BJ (cell line): ENCODE measurements at places on chromosomes 16 and 17.

GRCh38 chr16:11171448-11171709, 84.6 kb downstream of the SOCS1 start:
- DNase-seq, result no peak

DNA sequence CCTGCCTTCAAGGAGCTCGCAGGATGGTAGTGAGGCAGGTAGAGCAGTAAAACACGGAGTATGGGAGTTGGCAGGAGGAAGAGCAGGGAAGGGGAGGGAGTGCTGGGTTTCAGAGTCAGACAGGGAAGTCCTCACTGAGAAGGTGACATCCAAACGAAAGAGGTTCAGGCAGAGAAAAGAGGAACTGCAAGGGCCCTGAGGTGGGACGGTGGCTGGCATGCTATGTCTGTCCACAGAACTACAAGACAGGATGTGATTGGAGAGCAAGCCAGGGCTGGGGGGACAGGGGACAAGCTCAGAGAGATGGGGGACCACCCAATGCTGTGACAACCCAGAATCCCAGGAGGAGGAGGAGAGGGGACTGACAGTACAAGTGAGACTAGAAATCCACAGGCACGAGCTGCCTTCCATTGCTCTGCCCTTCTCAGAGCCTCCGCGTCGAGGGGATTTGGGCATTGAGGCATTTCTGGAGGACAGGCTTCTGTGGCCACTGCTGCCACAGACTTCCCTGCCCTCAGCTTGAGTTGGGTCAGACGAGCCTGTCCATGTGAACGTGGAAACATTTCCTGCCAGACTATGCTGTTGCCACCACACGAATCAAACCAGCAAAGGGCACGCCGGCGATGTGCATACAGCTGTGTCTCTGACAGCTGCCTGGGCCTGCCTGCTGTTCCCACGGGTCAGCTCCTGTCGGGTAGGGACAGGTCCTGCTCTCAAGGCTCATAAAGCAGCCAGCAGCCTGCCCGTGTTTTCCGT, 100.1 kb downstream of the RAB11FIP4 start:
- no peak for DNase-seq

GRCh38 chr16:71407731-71408130, 34.1 kb downstream of the TLE7 start:
- DNase-seq, result no peak

GRCh38 chr17:63609816-63610573, 9.3 kb downstream of the TACO1 start:
- DNase-seq, result no peak

DNA sequence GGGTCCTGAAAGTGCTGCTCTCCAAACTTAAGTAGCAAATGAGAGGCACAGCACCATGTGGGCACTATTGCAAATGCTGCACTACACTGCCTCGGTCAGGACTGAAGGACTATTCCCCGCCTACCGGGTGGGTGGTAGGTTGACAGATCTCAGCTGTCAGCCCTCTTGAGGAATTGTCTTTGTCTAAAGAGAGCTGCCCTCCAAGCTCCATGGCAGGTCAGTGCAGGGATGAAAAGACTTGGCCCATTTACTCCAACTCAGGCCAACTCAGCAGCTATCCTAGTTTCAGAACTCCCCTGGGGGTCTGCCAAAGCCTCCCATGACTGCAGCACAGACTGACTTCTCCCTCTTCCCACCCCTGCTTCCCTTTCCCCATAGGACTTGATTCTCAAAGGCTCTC, 3.4 kb upstream of the PDZD9 start:
- no peak for DNase-seq

DNA sequence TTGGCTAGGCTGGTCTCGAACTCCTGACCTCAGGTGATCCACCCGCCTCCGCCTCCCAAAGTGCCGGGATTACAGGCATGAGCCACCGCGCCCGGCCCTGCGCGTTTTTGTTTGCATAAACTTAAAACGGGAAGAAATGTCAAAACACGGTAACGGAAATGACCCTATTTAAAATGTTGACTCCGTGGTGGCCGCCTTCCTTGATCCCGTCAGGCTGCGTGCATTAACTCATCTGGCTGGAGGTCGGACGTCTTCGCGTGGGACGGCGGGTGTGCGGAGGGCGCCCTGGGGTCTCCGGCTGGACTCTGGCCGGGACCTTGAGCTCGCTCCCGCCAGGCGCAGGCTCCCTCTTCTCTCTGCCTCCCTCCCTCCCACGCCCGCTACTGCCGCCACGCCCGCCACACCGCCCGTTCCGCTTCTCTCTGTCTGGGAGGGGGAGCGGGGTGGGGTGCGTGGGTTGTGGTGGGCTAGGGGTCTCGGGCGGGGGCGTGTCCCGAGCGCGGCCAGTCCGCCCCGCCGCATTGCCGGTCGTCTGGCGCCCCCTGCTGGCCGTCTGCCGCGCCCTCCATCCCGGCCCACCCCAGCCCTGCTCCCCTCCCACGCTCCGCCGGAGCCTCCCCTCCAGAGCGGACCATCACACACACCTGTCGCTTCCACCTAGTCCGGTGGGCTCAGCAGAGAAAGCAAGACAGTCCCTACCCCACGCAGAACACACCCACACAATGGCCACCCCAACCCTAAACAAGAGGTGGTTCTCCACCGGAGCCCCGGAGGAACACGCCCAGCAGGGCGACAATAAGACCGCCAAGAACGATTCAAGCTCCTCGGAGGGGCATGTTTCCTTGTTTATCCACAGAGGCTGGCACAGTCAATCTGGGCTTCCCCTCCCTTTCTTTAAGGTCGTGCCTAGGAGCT, 1.2 kb upstream of the CCDC42 start:
- DNase-seq, result no peak

DNA sequence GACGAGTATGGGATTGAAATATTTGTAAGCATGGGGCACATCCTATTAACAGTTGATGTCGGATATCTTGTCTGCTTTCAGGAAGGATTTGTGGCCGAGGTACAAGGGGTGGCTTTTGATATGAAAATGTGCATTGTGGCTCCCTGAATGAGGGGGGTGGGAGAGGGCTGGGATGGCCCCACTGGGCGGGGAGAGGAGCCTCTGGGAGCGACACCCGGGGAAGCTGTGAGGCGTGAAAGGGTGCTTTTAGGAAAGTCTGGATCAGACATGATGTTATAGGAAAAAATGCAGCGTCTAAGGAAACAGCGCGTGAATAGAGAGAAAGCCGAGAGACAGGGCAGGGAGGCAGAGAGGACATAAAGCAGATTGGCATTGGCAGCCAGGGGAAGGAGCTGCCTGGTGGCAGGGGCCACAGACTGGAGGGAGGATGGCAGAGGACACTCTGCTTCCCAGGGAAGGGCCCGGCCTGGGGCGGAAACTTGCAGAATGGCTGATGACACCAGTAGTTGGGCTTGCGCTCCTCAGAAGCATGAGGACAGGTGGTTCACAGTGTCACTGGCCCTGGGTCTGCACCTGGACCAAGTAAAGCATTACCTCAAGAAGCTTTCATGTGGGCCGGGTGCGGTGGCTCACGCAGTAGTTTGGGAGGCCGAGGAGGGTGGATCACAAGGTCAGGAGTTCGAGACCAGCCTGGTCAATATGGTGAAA, 95.7 kb downstream of the NTN1 start:
- no peak for DNase-seq

DNA sequence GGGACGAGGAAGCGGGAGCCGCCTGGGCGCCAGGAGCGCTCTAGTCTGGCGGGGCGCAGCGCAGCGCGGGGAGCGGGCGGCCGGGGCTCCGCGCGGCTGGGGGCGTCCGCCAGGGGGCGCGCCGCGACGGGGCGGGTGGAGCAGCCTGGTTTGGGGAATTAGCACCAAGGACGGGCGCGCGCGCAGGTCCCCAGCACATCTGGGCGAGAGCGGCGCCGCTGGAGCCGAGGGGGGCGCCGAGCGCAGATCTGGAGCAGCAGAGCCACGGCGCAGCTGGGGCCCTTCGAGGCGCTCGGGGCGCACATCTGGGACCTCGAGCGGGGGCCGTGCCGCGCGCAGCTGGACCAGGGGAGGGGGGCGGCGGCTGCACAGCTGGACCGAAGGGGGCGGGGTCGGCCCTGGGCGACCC, at the start of gene NXPH3:
TSS of gene NXPH3 (plus strand) at position 193 of the 409 bp plus-strand sequence. CDS start 349 bp downstream, outside the sequence.
- DNase-seq, result no peak

- DNase-seq, result no peak
Measured at GRCh38 chr17:50425682-50426471, at the start of gene ACSF2. TSS of gene ACSF2 (plus strand) at chr17:50426218. CDS start at chr17:50426262, 44 bp downstream.

- no peak for DNase-seq
Measured at GRCh38 chr16:73304008-73304774, 256.3 kb upstream of the ZFHX3 start.

- no peak for DNase-seq
Measured at GRCh38 chr16:31873556-31874365, at the start of gene ZNF267. TSS of gene ZNF267 (plus strand) at chr16:31873807. CDS start at chr16:31873967, 160 bp downstream.

DNA sequence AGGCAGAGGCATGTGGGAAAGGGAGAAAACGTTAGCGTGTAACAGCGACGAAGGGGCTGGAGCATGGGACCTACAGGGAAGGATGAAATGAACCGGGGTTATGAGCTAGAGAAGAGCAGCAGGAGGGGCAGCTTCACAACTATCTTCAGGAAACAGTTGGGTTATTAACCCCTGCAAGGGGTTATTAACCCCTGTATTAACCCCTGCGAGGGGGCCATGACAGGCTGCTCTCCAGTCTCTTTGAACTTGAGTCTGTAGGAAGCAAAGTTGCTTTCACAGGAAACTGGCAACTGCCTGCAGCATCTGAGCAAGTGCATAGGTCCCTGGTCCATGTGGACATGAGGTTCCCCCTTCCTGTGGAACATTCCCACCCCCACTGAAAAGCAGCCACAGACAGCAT, 119.2 kb upstream of the CRHR1 start:
- no peak for DNase-seq

GRCh38 chr16:75267631-75268264, 16.3 kb upstream of the BCAR1 start:
- DNase-seq, result no peak

DNA sequence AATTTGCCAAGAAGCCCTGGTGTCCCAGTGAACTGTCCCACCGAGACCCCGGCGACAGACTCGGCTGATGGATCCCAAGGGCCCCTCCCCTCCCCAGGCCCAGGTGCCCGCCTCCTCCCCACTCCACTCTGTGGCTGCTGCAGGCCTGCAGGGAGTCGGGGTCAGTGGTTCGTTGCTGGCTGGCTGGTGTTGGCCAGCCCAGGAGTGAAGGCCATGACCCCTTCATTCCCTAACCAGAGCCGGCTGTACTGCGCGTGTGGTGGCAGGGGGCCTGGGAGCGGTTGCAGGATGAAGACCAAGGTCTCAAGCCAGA, 9.2 kb upstream of the TBX2 start:
- DNase-seq, result no peak

GRCh38 chr17:66347661-66348514, 45.5 kb downstream of the PRKCA start:
- DNase-seq, result no peak

DNA sequence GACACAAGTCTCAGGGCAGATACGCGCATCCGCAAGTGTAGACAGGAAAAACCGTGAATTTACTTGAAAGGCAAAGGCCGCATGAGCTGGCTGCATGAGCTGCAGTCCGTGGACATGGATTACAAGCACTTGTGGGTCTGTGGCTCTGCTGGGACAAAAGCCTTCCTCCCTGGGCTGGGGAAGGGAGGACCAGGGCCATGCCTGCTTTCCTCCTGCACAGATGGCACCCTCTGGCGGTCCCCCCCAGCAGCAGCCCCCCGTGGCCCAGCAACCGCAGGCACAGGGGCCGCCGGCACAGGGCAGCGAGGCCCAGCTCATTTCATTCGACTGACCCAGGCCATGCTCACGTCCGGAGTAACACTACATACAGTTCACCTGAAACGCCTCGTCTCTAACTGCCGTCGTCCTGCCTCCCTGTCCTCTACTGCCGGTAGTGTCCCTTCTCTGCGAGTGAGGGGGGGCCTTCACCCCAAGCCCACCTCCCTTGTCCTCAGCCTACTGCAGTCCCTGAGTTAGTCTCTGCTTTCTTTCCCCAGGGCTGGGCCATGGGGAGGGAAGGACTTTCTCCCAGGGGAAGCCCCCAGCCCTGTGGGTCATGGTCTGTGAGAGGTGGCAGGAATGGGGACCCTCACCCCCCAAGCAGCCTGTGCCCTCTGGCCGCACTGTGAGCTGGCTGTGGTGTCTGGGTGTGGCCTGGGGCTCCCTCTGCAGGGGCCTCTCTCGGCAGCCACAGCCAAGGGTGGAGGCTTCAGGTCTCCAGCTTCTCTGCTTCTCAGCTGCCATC, 1.7 kb upstream of the MRPL12 start:
- DNase-seq, result no peak

- no peak for DNase-seq
Measured at GRCh38 chr17:75240394-75241142, 20.8 kb downstream of the GGA3 start.

DNA sequence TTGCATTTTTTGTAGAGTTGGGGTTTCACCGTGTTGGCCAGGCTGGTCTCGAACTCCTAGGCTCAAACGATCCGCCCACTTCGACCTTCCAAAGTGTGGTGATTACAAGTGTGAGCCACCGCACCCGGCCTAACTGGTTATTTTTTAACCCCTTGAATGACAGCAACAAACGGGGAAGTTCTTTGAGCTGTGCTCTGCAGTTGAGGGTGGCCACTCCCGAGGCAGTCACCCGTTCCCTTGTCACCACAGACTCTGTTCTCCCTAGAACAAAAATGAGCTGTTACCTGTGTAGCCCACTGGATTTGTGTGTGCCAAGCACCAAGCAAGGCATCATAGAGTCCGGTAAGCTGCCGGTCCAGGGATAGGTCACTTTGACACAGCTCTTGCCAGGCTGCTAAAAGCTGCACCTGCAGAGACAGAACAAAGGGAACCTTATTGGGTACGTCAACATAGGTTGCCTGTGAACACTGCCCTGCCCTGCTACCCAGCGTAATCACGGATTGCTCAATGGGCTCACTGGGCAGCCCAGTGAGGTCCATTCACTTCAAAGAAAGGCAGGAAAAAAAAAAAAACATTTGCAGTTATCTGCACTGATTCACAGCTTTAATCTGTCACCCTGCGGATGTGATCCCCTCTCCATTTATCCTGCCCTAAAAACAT, 19.6 kb downstream of the COG7 start:
- no peak for DNase-seq

- no peak for DNase-seq
Measured at GRCh38 chr16:48294724-48295123, 47.4 kb upstream of the ABCC11 start.

- no peak for DNase-seq
Measured at GRCh38 chr17:7436556-7437368, 1.5 kb downstream of the TMEM102 start.

- DNase-seq, result no peak
Measured at GRCh38 chr17:33968350-33969044, 286.6 kb upstream of the CCL2 start.

DNA sequence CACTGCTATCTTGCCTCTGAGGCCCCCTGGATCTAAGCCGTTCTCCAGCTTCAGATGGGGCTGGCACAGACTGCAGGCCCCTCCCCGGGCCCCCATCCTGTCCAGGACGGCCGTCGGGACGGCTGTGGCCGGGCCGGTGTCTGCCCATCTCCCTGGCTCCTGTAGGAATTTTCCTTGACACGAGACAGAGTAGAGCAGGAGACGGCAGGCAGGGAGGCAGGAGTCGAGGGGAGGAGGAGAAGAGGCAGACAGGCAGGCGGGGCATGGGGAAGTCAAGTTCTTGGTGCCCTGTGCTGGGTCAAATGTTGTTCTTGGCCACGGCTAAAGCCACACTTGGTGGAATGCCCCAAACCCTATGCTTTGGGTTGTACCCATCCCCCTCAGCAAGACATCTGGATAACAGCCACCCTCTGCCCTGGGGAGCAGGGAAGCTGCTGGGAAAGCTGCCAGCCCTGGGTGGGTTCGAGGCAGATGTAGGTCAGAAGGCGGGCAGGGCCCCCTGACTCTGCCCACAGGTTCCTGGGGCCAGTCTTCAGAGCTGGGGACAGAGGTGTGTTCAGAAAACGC, 4.0 kb downstream of the C1QTNF1 start:
- no peak for DNase-seq
